Bone marrow (tissue), 2 donors: ENCODE measurements at places on chromosomes 7 and 10.

DNA sequence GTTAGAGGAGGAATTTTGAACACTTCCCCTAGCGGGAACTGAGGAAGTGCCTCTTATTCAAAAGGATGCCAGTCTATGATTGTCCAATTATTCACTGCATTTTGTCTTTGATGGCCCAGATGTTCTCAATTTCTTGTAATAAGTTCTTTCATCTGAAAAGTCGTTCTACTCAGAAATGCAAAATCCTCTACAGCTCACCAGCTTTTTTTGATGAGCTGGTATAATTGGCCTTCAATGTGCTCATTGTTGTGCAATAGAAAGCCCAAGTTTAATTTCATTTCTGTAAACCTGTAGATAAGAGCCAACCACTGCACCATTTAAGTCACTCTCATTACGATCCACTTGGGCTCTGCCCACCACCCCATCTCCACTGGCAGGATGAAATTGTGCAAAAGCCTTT is 978.7 kb upstream of the AUTS2 start:
- DNase-seq, result no peak

DNA sequence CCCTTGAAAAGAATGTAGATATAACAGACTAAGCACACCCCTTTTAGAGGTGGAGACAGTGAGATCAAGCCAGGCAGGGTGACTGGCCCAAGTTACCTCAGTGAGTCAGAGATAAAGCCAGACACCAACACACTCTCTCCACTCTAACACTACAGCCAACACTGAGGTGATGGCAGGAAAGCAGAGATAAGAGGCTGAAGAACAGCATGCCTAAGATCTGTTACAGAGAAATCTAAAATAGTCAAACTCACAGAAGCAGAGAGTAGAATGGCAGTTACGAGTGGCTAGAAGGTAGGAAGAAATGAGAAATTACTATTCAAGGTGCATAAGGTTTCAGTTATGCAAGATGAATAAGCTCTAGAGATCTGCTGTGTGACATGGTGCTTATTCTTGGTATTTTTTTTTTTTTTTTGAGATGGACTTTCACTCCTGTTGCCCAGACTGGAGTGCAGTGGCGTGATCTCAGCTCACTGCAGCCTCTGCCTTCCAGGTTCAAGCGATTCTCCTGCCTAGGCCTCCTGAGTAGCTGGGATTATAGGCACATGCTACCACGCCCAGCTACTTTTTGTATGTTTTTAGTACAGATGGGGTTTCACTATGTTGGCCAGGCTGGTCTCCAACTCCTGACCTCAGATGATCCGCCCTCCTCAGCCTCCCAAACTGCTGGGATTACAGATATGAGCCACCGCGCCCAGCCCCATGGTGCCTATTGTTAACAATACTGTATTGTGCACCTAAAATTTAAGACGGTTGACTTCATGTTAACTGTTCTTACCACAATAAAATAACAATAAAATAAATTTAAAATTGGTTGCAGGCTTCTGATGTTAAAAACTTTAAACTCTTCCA is 28.7 kb downstream of the ICA1 start:
- DNase-seq, result no peak

DNA sequence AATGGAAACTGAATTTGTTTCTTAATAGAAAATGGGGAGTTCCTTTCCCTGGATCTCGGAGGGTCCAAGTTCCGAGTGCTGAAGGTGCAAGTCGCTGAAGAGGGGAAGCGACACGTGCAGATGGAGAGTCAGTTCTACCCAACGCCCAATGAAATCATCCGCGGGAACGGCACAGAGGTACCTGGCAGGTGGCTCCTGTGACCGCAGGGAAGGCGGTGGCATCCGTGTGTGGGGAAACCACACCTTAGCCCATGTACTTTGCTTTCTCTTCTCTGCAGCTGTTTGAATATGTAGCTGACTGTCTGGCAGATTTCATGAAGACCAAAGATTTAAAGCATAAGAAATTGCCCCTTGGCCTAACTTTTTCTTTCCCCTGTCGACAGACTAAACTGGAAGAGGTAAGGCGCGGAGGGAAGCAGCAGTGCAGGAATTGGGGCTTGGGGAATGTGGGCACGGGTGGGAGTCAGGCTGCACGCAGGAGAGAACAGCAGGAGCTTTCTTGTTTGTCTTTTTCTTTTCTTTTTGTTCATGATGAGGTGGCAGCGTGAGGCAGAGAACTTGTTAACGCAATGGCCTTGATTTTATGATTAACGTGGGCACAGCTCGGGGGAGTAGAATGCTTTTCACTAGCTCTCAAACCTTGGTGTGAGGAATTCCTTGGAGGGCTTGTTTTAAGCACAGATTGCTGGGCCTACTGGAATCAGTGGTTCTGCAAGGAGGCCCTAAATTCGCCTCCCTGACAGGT is 12.8 kb downstream of the HKDC1 start:
- no peak for DNase-seq

DNA sequence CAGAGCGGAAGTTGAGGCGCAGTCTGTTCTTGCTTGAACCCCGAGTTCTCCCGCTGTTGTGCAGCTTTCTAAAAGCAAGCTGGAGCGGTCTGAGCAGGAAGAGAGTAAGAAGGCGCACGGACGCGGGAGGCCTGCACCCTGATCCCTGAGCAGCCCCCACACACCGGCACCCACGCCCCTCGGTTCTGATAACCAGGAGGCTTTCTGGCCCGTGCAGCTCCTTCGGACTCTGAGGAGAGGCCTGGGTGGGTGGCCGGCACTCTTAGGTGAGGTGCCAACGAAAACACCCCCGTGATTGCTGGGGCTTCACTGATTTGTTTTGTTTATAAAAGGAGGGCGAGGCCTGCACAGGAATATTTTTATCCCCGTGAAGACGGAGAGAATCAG is 28.9 kb downstream of the AMZ1 start:
- no peak for DNase-seq
